ENCODE measurements at places on chromosomes 11 and 22.

- DNase-seq, result no peak
Observed at GRCh38 chr11:123494195-123495050, 64.4 kb downstream of the GRAMD1B start.

DNA sequence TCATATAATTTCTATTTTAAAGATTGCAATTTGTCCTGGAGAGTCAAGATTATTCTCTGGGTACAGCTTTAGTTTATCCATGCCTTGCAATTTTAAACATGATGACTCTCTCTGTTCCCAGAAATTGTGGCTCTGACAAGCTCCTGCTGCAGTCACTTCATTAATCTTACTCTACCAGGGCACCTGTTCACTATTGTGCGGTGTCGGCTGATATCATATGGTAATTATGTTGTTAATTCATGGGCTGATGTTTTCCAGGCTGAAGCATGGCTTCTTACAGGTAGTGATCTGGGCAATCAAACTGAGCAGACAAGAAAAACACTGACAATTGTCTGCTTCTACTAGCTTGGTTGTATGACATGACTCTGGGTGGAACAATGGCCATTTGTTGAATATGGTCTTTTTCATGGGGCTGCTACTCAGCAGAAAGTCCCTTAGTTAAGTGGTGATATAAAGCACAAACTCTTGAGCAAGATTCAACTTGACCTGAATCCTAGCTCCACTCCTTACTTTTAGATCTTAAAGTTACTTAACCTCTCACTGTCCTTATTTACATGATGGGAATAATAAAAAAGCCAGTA lies 230.7 kb downstream of the FAT3 start:
- no peak for DNase-seq

GRCh38 chr11:64745189-64745520 lies 1.2 kb upstream of the RASGRP2 start:
- peak; percentile 66 for DNase-seq

- DNase-seq, result no peak
Observed at GRCh38 chr11:46658259-46658658, 40.9 kb downstream of the ATG13 start.

- DNase-seq, result no peak
Observed at GRCh38 chr11:125952559-125952958, 6.7 kb downstream of the VSIG10L2 start.

- no peak for DNase-seq
Observed at GRCh38 chr11:64107303-64107702, 58.6 kb downstream of the MACROD1 start.

DNA sequence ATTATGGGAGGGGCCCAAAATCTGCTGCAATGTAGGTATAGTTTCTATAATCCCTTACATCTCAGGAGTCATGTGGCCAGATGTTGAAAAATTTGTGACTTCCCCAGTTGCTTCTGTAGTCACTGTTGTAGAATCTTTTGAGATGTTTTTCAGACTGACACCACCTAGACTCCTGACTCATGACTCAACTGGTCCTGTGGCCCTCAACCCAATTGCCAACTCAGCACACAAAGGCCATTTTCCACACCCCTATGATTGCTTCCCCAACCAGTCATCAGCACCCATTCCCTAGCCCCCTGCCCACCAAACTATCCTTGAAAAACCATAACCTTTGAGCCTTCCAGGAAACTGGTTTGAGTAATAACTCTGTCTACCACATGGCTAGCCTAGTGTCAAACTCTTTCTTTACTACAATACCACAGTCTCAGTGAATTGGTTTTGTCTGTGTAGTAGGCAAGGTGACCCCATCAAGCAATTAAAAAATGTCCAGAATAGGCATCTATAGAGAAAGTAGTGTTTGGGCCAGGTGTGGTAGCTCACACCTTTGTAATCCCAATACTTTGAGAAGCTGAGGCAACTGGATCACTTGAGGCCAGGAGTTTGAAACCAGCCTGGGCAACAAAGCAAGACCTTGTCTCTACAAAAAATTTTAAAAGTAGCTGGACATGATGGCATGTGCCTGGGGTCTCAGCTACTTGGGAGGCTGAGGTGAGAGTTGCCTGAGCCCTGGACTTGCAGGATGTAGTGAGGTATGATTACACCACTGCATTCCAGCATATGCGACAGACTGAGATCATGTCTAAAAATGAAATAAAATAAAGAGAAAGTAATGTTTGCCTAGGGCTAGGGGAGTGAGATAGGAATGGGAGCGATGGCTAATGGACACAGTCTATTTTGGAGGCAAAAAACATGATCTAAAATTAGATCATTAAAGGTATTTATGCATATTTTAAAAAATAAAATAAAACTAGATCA lies 24.1 kb upstream of the FEZ1 start:
- no peak for DNase-seq

- no peak for DNase-seq
Observed at GRCh38 chr22:49036513-49036912, 791.2 kb downstream of the BRD1 start.

DNA sequence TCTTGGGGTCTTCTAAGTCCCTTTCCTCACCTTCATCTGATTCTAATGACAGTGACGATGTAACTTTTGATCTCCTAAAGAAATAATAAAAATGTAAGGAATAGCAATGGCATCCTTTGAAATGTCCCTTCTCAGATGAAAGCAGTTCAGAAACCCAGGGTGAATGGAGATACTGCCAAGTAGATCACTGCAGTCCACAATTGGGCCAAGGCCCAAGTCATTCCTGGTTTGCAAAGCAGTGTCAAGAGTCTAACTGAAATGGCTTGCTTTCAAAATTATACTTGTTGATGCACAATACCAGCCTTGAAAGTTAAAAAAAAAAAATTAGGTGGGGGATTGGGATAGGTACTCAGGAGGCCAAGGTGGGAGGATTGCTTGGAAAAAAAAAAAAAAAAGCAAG lies 20.4 kb downstream of the ASCC2 start:
- DNase-seq, result no peak

DNA sequence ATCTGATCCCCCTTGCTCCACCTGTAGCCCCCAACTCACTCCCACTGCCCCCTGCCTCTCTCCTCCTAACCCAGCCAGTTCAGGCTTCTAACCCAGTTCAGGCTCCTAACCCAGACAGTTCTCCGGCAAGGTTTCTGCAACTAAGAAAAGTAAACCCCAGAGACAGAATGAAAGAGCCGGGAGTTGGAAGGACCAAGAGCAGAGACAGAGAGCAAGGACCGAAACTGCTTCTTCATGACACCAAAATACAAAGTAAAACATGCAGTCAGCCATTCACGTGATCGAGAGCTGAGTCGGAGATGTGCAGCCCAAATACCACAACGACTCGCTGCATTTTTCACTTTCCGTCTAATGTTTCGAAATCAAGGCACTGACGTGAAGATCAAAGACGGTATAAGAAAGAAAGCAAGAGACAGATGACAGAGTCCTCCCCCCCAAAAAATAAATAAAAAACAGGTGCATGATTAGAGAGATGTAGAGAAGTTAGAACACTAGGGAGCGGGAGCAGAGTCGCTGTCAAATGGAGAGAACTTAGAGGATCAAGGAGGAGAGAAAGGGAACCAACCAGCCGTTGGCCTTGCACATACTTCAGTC lies 884 bp downstream of the IL10RA start:
- DNase-seq, result no peak

DNA sequence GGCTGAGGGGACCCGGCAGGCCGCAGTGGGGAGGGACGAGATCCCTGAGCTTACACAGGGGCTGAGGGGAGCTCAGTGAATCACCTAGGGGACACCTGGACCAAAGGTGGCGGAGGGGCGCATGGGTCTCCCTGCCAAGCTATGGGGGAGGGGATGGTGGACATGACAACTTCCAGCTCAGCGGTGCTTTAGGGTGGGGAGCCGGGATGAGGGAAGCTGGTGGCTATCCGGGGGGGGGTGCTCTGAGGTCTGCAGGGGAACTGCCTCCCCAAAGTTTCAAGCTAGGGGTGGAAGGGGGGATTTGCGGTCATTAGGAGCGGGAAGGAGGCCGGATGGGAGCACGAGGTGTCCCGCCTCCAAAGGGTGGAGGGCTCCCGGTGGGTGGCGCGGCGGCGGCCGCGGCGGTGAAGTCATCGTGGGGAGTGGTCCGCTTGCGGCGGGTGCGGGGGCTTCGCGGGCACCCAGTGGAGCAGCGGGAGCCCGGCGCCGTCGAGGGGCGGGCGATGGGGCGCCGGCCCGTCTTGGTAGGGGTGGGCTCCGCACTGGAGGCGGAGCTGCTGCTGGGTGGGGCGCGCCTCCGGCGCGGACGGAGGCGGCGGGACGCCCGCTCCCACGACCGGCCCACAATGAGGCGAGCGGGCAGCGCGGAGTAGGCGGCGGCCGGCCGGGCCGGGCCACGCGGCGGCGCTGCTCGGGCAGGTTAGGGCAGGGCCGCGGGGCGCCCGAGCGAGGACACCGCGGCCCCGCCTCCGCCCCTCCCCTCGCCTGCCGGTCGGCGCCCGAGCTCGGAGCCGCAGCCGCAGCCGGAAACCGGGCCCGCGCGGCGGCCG lies at the start of gene MICALL1:
MICALL1 (plus strand) TSS at position 764 of the 830 bp plus-strand sequence. CDS start 126 bp downstream, outside the sequence.
- peak; percentile 37 for DNase-seq

- DNase-seq, result no peak
Observed at GRCh38 chr22:26234296-26234695, 65.0 kb downstream of the SEZ6L start.

- DNase-seq, result no peak
Observed at GRCh38 chr11:105211806-105212554, 72.4 kb upstream of the CARD18 start.

GRCh38 chr11:63516109-63516508 lies 10.2 kb downstream of the LGALS12 start:
- DNase-seq, result no peak

DNA sequence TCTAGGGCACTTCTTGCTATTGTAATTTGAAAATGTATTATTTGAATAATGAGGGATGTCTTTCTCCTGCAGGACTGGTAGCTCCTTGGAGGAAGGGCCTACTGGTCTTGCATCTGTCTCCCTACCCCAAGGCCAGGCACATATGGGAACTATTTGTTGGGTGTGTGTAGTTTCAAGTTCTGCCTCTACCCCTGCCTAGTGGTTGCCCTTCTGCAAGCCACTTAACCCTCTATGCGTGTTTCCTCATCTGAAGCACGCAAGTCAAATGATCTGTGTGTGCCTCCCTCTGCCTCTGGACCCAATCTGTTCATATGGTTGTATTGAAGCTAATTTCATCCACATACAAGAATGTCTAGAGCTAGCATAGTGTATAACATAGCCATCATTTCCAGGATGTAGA lies 67.0 kb downstream of the WNT11 start:
- no peak for DNase-seq

GRCh38 chr11:43505171-43505570 lies 146.5 kb downstream of the TTC17 start:
- DNase-seq, result no peak

GRCh38 chr11:14619603-14620531 lies 23.7 kb upstream of the PDE3B start:
- DNase-seq, result no peak

GRCh38 chr11:121391914-121392313 lies 60.2 kb upstream of the SORL1 start:
- no peak for DNase-seq

DNA sequence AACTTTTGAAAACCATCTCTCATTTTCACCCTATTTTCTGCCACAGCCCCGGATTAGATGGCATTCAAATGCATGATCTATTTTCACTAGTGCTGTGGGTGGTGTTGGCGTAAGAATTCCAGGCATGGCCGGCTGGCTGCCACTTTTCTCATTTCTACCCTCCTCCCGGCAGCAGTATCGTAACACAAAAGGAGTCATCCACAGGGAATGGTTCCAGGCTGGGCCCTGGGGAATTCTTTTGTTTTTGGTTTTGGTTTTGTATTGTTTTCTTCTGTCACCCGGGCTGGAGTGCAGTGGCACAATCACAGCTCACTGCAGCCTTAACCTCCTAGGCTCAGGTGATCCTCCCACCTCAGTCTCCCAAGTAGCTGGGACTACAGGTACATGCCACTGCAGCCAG lies 13.8 kb downstream of the JAML start:
- DNase-seq, result no peak

GRCh38 chr11:96232132-96232531 lies 110.9 kb downstream of the MAML2 start:
- no peak for DNase-seq

DNA sequence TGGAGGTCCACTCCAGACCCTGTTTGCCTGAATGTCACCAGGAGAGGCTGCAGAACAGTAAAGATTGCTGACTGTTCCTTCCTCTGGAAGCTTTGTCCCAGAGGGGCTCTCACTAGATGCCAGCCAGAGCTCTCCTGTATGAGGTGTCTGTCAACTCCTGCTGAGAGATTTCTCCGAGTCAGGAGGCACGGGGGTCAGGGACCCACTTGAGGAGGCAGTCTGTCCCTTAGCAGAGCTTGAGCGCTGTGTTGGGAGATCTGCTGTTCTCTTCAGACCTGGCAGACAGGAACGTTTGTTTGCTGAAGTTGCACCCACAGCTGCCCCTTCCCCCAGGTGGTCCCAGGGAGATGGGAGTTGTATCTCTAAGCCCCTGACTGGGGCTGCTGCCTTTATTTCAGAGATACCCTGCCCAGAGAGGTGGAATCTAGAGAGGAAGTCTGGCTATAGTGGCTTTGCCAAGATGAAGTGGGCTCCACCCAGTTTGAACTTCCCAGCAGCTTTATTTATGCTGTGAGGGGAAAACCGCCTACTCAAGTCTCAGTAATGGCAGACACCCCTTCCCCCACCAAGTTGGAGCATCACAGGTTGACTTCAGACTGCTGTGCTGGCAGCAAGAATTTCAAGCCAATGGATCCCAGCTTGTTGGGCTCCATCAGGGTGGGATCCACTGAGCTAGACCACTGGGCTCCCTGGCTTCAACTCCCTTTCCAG lies 99.4 kb downstream of the PDE3B start:
- no peak for DNase-seq

- no peak for DNase-seq
Observed at GRCh38 chr11:62077132-62077531, 46.7 kb upstream of the INCENP start.

DNA sequence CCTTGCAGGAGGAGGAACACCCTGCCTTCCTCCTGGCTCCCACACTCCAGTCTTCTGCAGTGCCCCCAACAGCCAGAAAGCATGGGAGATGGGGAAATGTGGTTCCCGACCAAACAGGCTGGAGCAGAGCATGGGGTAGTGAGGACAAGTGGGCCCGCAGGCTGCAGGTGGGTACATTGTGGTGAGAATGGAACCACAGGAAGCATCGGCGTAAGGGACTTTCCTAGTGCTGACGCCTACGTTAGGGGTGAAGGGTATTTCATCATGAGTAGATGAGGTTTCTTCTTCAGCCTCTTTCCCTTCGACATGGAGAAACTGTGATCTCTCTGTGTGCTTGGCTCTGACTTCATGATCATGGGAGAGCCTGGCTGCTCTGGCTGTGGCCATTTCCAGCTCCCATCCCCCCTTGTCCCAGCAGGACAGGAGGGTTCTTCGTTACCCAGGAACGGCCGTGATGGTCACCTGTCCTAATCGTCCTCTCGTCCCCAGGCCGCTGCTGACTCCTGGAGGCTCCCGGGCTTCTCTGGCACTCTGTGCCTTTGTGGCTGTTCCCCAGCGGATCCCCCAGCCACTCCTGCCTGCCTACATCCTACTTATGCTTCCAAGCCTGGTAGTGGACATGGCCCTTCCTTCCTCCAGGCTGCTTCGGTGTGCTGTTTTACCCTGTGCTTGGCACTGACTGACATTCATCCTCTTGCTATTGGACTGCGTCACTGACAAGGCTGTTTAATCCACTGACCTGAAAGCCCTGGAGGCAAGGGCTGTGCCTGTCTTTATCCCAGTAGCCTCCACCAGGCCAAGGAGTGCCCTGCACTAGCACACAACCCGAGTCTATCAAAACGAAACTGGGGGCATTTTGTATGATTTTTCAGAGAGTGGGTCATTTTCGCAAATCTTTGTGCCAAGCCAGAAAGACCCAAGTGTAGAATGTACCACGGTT lies 65.2 kb upstream of the CECR2 start:
- DNase-seq, result no peak

GRCh38 chr11:37422511-37422910 lies 824.5 kb upstream of the RAG2 start:
- DNase-seq, result no peak

- DNase-seq, result no peak
Observed at GRCh38 chr11:44651535-44652155, 75.1 kb upstream of the TSPAN18 start.
